ENCODE measurements at places on chromosomes 1 and 21.

DNA sequence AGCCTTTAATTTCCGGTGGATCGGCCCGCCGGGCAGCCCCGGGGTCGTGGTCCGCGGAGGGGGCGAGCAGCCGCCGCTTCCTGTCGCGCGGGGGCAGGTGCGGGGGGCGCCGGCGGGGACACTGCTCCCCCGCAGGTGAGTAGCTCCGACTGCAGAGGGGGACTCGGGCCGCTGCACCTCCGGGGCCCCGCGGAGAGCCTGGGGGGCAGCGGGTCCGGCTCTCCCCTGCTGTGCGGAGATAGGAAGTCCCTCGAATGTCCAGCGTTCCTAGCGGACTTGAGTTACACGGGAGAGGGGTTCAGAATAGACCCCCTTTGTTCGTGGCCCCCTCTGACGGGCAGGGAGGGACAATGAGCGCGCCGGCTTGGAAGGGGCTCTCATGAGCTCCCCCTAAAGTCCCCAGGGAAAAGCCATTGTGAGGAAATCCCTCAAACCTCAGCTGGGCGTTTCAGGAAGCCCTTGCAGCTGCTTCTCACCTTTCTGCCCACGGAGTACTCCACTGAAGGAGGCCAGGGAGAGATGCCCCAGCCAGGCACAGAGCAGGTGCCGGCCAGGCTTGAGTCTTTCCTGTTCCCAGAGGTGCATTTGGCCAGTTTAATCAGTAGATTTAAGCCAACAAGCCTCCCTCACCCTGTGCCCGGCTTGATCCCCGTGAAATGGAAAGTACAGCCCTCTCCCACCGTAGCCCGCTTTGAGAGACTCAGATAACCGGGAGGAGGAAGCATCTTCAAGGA is 925 bp downstream of the PDE9A start:
- no peak for DNase-seq

DNA sequence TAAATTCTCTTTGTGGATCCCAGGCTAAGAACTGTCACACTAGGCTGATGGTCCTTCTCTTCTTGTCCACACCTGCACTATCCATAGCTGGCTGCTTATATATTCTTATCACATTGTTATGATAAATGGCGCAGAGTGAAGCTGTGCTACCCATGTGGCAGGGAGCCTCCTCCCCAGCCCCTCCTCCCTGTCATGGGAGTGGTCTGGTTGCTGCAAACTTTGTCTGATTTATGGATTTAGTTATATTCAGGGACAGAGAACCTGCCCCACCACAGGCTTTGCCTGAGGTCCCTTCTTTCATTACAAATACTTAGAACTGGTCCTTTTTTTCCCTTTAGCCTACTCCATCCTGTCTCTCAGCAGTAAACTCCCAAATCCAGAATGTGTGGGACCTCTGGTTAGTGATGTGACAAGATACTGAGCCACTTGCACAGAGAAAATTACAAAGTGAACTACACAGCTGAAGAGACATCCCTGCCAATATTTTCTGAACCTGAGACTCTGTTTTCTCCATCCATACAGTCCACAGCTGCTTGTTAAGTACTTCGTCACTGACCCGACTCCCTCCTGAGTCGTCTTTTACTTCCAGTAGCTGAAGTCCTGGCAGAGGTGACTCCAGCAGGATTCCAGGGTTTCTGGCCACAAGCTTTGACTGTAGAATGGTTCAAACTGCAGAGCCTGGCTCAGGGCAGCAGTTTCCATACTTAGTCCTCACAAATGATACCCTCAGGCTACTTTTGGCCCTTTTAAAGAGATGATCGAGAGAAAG is 37.6 kb downstream of the PTGFRN start:
- no peak for DNase-seq

DNA sequence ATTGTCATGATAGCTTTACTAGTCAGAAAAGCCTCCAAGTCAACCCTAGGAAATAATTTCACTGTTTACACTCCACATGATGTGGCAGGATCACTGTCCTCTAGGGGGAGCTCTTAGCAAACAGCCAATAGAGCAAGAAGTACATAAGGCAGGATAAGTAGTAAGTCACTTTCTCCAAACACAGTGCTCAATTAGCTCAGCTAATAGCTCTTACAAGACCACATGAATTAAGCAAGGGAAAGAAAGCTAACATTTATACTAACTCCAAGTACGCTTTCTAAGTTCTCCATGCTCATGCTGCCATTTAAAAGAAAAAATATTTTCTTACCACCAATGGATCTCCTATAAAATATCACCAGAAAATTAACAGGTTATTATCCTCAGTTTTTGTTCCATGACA is 66.9 kb upstream of the LRIF1 start:
- peak; percentile 69 for DNase-seq

DNA sequence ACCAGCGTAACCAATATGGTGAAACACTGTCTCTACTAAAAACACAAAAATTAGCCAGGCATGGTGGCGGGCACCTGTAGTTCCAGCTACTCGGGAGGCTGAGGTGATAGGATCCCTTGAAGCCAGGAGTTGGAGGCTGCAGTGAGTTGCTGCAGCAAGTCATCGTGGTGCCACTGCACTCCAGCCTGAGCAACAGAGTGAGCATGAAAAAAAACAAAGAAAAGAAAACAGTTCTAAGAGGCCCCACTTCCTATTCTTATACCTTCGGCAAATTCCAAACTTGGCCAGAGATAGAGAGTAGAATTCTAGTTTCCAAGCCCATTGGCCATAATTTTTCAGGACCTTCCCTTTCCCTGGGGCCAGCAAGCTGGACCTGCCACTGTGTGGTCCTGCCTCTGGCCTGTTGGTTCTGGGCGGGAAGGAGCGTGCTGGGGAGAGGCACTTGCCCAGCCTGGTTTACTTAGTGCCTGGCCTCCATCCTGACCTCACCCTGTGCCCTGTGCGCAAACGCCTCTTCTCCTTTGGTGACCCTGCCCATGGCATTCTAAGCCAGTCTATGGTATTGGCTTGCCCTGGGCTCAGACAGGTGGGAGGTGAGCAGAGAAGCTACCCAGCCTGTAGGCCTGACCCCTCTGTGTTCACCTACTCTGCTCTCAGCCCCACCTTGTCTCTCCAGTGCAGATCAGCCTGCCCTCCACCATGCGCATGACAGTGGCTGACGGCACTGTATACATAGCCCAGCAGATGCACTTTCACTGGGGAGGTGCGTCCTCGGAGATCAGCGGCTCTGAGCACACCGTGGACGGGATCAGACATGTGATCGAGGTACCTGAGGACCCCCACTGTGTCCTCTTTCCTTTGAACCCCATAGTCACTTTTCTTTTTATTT is 11.0 kb downstream of the CA6 start:
- no peak for DNase-seq

GRCh38 chr1:15219280-15220023 is 27.6 kb upstream of the FHAD1 start:
- DNase-seq = no peak

GRCh38 chr1:41823471-41823870 is 95.3 kb downstream of the HIVEP3 start:
- DNase-seq = no peak

DNA sequence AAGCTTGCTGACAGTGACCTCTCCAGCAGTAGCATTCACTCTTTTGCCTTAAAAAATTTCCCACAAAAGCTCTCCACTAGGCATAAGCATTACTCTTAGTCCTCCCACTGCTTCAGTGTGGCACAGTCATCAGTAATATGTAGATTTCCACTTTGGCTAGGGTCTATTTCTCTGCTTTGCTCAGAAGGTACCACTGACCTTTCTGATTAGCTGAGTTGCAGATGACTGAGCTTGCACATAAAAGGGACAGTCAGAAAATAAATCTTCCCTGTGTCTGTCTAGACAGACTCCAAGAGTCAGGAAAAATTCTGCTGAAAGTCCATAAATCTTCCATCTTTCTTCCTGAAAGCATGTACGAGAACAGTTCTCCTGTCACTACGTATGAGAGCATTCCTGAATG is 56.6 kb upstream of the APP start:
- DNase-seq = no peak

GRCh38 chr1:229769809-229770208 is 143.8 kb downstream of the URB2 start:
- no peak for DNase-seq

GRCh38 chr1:93625582-93626327 is 55.9 kb downstream of the BCAR3 start:
- DNase-seq = no peak

DNA sequence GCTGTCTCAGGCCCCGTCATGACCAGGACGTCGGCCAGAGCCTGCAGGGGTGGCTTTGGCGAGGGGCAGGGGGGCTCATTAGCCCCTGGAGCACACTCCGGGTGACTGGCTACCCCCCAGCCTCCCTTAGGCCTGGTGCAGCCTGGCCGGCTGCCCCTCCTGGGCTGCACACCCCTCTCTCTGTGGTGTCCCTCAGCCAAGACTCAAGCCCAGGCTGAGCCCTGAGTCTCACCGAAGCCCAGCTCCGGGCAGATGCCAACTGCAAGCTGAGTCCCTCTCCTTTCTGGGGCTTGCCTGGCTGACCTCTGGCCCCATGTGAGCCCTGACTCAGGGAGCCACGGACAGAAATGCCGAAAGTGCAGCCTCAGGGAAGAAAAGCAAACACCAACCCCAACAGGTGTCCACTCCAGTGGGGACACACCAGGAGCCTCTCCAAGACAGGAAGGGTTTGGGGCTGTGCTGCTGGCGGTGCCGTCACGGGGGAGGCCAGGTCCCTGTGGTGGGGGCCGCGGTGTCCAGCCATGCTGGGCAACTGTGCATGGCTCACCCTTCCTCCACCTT is 5.3 kb upstream of the IBA57 start:
- no peak for DNase-seq

DNA sequence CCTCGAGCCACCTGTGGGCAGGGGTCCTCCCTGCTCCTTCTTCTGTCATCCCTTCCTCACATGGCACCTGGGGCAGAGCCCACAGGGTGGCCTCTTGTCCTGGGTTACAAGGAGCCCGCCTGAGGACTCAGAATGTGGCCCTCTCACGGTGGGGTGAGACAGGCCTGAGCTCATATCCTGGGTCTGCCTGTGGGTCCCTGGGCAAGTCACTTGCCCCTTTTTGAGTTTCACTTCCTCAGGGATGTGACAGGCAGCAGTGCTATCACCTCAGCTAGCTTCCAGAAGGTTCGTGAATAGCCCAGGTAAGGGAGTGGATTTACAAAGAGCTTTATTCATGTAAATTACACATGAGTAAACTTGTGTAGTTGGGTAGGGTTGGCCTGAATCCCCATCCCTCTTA is 33.5 kb downstream of the HTR6 start:
- no peak for DNase-seq

GRCh38 chr1:176884911-176885310 is 279.6 kb downstream of the ASTN1 start:
- DNase-seq = no peak

- no peak for DNase-seq
Observed at GRCh38 chr1:235835226-235835625, 31.5 kb downstream of the LYST start.

DNA sequence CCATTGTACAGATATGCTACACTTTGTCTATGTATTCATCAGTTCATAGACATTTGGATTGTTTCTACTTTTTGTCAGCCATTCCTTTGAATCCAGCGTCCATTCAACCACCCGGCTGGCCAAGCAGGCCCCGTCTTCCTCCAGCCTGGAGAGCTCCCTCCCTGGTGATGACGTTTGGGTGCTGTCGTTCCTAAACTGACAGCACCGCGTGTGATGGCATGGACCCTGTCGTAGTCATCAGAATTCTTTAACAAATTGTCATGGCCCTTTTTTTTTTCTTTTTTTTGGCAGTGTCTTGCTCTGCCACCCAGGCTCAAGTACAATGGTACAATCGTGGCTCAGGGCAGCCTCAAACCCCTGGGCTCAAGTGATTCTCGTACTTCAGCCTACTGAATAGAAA is 138.6 kb upstream of the ERRFI1 start:
- no peak for DNase-seq

DNA sequence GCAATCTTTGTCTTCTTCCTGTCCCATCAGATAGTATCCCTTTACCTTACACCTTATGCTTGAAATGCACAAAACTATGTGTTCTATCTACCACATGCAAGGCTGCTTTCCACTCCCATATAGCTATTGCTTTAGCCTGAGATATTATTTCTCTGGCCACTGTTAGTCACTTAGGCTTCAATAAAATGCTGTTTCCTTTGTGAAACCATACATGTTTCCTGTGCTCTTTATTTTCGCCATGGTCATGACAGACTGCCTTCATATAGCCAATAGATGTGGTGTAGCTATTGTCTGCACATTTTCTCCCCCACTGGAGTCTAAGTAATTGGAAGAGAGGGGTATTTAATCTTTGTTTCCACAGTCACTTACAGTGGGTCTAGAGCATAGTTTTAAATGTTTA is 108.4 kb downstream of the GREM2 start:
- no peak for DNase-seq

DNA sequence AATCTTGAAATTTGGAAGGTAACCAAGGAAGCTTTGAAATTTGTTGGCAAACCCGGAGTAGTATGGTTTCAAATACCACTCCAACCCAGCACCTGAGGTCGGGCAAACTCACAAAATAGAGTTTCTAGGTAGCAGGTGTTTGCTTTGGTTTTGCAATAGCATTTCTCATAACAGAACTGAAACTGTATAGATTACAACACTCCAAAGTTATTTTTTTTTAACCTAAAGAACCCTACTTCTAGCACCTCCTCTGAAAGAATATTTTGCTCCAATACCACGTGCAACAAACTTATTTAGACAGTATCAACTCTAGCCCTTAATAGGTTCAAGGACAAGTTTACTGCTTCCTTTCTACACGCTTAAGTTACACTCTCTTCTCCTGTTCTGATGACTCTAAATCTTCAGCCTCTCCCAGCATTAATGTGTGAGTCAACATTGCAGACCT is 178.5 kb upstream of the FMN2 start:
- no peak for DNase-seq

- peak; percentile 76 for DNase-seq
Observed at GRCh38 chr1:226608699-226609505, 60.3 kb downstream of the STUM start.

GRCh38 chr1:9128166-9128519 is 759 bp downstream of the GPR157 start:
- no peak for DNase-seq

DNA sequence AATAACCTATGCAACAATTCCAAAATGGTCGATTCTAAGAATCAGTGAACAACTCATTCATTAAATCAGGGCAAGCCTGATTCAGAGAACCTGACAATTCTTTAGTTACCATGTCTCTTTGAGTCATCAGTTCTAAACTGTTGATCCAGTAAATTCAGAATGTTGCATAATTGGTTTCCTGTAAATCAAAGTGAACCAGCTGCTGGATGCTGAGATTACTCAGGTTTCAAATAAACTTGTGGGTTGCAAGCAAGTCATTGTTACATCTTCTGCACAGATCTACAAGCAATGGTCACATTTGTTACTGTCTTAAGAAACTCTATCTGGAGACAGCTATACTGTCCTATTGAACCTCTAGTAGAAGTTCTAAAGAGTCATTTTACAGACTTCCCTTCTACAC is 16.5 kb downstream of the PLA2G2D start:
- DNase-seq = no peak

GRCh38 chr1:23369335-23370013 is at the start of gene ZNF436:
TSS of gene ZNF436 (minus strand) at chr1:23369836. CDS start at chr1:23368005, 1,831 bp downstream.
- DNase-seq = peak; percentile 73

GRCh38 chr1:185325413-185325812 is 8.4 kb upstream of the IVNS1ABP start:
- no peak for DNase-seq

DNA sequence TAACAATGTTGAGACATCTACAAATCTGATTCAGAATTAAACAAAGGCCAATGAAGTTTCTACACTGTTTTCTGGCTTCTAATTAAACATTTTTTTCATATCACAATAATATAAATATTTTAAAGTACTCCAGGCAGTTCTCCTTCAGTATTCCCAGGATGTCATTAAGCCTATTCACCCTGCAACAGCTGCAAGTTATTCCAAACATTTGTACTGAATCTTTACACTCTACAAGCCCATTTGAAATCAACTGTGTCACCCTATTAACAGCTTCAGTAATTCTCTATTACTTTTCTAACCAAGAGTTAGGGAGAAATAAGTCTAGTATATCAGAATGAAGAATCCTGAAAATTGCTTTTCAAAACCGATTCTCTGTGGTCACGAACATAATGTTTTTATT is 124.6 kb downstream of the OLFML2B start:
- no peak for DNase-seq
